Neural crest cell (in vitro differentiated cells): ENCODE measurements at places on chromosomes 2 and 18.

DNA sequence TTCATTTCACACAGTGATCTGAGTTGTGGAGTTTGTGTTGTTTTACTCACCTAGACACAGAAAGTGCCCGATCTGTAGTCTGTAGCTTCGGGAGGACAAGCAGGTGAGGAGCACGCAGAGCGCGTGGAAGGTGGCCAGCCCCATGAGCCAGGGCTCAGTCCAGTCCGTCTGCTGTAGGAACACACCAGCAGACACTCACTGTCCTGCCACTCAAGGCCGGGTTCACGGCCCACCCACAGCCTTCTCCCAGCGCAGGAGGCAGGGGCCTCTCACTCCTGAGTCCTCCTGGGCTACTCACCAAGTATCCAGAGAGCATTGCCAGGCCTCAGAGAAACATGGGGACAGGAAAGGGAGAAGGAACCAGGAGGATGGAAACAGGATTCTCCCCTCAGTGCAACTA is 1.7 kb downstream of the TMEM18 start:
- DNase-seq: no peak

- no peak for DNase-seq
Observed at GRCh38 chr2:85959185-85959584, 70.4 kb upstream of the ST3GAL5 start.

GRCh38 chr2:69181806-69182427 is 168.9 kb downstream of the ANTXR1 start:
- DNase-seq: no peak

GRCh38 chr2:157336137-157337010 is 10.8 kb upstream of the ERMN start:
- peak; percentile 54 for DNase-seq

GRCh38 chr2:68251187-68251854 is 1.0 kb downstream of the PPP3R1 start:
- peak; percentile 52 for DNase-seq

GRCh38 chr2:219249203-219249980 is 3.7 kb upstream of the TUBA4B start:
- no peak for DNase-seq

- DNase-seq: no peak
Observed at GRCh38 chr18:452816-453215, 47.7 kb downstream of the COLEC12 start.

DNA sequence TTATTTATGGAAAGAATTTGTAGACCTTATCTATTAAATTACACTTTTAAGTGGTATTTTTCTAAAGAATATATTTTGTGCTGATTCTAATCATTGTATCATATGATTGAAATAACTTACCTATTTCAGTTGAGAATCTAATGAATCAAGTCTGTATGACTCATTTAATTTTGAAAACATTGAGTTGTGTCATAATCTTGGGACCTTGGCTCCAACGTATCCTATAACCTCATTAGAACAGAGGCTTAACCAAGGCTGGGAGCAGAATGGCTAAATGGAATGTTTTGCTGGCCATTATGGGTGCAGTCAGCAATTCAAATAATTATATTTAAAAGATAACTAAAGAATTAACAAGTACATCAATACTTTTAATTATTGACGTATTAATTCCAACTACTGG is 19.6 kb upstream of the GULP1 start:
- DNase-seq: no peak

- no peak for DNase-seq
Observed at GRCh38 chr2:173708806-173709205, 256.4 kb downstream of the SP3 start.

DNA sequence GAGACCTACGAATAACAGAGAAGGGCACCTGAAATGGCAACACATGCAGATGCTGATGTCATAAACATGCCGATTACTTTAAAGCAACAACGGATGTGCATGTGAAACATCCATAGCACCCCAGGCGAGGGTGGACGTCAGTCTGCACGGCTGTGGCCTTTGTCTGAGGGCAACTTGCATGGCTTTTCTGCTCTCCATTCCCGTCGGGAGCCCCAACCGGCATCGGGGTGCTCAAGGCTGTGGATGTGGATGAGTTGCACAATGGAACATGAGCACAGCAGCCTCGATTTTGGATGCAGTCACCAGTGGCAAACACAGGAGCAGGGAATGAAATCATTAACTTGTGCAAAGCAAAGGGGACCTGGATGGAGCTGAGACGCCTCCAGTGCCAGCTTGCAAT is 298.2 kb upstream of the SALL3 start:
- no peak for DNase-seq

DNA sequence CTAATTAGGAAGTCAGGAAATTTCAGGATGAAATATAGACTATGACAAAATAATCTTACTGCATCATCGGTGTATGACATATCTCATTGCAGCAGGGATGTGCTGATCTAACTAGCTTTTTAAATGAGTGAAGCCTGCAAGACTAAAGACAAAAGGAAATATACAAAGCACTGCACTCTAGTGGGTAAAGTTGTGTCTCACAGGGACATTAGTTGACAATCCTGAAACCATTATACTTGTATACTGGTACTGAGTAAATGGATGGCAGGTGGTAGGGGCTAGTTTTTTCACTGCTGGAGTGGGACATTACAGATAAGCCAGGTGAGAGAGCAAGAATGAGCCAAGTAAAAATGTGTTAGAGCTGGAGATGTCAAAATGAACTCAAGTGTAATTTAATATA is 317.5 kb upstream of the RAB6C start:
- no peak for DNase-seq

DNA sequence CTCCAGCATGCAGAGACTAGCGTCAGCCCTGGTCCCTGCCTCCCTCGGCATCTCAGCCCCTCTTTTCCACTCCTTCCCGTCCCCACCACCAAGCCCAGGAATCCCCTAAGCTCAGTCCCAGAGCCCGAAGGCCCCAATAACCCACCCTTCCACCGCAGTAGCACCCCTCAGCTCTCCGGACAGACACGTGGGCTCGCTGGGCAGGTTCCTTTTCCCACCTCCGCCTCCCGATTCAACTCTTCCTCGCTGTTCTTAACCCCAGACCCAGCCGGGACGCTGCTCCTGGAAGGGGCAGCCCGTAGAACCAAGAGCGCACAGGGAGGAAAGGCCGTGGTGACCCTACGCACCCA is 1.4 kb downstream of the IHH start:
- no peak for DNase-seq

DNA sequence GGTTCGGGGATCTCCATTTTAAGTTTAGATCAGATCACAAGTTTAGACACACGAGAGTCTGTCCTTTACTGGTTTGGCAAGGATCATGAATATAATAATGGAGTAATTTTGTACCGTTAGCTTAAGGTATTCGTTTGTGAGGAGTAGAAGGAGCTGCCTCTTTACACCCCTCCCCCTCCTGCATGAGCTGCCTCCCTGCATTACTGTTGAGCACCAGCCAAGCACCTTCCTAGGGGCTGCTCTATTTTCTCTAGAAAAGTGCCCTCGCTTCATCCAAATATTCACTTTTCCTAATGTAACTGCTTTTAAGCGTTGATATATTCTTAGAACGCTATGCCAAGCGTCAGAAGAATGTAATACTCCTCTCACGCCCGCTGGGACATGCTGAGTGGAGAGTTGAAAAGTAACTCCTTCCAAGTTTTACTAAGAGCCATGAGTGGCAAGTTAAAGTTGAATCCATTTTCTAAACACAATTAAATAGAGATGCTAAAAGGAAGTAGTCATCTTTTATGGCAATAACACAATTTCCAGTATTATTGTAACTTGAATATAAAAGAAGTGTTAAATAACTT is 25.4 kb upstream of the SCN7A start:
- no peak for DNase-seq

DNA sequence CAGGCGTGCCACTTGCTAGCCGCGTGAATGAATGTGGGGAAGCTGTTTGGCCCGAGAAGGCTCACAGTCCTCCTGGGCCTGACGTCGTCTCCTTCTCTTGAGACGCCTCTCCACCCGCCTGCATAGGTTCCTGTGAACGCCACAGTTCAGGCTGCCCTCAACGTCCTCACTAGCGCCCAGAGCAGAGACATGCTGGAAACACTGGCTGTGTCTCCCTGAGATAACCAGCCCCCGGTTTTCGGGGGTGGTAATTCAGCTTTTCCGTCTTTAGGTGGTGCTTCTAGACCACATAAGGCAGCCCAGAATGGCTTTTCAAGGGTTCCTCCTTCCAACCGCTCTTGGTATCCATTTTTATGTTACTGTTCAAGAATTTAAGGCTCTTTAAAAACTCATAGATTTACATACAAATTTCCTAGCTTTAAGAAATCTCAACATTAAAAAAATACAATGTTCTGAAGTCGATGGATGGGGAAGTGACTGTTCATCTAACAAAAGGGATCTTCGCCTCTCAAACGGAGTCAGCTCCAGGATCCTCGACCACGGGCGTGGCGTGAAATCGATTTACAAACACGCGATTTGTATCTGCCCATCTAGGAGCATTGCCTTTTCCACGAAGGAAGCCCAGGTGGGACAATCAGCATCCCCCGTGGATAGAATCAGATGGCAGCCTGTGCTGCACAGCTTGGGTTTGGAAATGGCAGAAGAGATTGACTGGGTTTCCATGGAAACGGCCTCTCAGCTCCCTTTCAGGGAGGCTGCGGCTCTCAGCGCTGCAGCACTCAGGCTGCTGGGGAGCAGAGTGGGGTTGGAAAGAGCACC is 110.6 kb upstream of the PXDN start:
- DNase-seq: peak; percentile 46

- DNase-seq: no peak
Observed at GRCh38 chr18:37385846-37386778, 179.5 kb downstream of the CELF4 start.

DNA sequence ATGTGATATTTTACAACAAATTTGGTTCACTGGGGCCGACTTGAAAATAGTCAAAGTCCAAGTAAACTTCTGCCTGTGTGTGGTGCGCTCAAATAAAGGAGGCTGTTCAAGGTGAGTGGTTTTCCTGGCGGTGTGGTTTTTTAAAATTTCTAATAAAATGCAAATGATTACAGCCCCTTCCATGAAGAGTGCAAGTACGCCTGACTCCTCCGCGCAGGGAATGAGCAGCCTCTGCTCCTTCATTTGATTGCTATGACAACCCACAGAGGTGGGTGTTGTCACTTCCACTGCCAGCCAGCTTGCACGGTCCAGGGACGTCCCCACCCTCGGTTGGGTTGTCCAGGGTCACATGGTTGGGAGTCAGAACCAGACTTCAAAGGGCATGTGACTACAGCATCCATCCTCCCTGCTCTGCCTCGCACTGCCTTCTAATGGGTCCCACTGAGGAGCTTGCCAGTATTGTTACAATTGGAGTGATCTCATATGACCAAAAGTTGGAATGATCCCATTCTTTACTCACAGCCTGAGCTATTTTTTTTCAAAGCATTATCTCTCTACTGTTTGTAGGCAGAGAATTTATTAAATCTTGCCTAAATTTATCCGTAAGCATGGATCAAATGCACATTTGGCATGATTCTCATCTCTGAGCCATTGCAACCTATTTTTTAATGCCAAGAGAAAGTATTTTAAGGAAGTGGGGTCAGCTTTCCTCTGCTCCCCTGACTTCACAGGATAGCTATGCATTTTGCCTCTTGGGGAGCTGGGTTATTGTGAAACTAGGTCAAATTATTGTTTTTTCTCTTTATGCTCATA is 121.3 kb downstream of the AGAP1 start:
- no peak for DNase-seq

DNA sequence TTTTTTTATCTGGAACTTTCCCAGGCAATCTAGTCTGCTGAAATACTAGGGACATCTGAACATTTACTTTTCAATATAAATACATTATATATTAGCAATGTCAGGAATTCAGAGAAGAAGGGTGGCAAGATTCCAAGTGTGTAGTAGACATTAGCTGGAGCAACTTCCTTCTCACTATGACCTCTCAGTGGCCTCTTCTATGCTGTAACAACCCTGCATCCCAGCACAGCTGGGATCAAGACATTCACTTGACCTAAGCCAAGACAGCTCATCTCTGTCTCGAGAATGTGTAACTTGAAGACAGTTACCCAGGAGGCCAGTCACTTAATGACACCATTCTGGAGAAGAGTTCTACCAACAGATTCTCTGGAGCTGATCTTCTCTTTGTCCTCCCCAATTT is 61.7 kb upstream of the RALBP1 start:
- DNase-seq: no peak

DNA sequence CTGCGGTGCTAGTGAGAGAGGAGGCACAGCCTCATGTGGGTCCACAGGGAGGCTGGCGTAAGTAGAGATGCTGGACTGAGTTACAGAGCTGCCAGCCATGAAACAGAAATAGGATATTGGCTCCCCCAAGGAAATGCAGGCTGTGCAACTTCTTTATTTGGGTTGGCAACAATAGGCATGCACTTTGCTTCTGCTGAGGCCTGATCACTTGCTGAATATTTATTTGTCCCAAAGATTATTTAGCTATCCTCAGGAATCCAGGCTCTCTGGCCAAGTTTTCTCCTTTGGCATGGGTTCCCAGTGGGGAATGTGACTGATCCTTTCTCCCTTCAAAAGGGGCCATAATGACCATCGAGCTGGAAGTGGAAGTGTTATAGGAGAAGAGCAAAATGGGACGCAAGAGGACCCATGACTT is 60.0 kb downstream of the MAPK4 start:
- no peak for DNase-seq
